Fibroblast of skin of abdomen (primary cell): ENCODE measurements at places on chromosomes 13 and 19.

DNA sequence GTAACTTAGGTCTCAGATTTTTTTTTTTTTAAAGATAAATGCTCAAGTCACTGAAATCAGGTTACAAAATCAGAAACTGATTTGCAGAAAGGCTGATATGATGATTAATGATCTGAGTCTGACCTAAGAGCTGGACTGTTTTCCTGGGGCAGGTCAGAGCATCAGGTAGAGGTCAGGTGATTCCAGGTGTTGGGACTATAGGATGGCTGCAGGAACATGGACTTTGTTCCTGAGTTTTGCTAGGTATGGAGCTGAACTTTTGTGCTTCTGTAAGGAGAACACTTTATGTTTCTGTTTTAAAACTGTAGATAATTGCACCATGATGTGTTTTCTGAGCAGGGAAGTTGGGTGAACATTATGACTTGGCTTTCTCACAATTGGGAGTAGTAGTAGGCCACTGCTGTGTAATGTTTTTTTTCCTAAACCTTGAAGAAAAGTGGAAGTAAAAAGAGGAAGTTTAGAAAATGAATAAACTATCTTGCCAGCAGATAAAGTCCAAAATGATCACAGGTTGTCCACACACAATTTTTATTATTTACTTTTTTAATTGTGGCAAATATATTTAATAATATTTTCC is 297.2 kb downstream of the DCT start:
- DNase-seq: no peak

GRCh38 chr13:49225223-49226042 is 5.3 kb downstream of the MLNR start:
- no peak for DNase-seq

- DNase-seq: peak; percentile 17
These were observed 831 bp downstream of the PGPEP1 start for GRCh38 chr19:18340990-18341868.

- DNase-seq: no peak
These were observed 5.9 kb downstream of the SHANK1 start for GRCh38 chr19:50713556-50714236.

DNA sequence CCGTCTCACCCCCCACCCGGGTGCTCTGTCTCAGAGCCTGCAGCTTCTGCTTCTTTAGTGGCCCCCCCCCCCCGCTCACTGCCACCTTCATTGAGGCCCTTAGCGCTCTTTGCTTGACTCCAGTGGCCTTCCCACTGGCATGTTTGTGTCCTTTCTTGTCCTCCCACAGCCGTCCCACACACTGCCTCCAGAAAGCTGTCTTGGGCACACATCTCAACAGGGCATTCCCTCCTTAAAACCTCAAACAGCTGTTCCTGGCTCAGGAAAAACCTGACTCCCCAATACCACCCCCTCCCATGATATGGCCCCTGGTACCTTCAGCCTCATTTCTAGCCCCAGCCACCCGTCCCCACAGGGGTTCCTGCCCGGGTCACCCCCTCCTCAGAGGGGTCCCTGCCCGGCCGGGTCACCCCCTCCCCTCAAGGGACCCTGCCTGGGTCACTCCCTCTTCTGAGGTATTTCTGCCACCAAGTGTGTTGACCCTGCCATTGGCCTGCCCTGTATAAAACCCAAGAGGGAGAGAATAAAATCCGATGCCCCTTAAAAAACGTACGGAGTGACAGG is 8.9 kb downstream of the B3GLCT start:
- no peak for DNase-seq

- no peak for DNase-seq
These were observed 38.3 kb downstream of the GPC6 start for GRCh38 chr13:93264876-93265275.

GRCh38 chr13:73849292-73849691 is 284.9 kb downstream of the KLF12 start:
- DNase-seq: peak; percentile 47

DNA sequence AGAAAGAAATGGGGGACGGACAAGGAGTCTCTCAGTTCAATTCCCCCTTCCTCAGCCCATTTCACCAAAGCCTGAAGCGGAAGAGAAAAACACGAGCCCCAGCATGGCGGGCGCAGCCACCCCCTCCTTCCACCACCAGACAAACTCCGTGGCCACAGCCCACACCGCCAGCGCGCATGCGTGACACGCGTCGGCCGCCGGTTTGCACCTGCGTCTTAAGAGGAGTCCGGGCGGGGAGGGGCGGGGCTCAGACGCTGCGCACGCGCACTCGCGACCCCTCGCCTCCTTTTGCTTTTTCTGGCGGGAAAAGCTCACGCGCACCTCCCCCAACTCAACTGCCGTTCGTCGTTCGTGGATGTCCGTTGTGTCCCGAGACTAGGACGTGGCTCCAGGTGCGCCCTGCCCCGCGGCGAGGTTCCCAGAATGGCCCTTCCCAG is at the start of gene KASH5:
TSS of gene KASH5 (plus strand) at position 314 of the 437 bp plus-strand sequence. CDS start 2,635 bp downstream, outside the sequence.
- DNase-seq: peak; percentile 36

GRCh38 chr13:80052286-80052685 is 288.6 kb downstream of the SPRY2 start:
- DNase-seq: no peak

- no peak for DNase-seq
These were observed 135.5 kb downstream of the KLF5 start for GRCh38 chr13:73194310-73194709.

- DNase-seq: no peak
These were observed 435.6 kb downstream of the PCDH9 start for GRCh38 chr13:66794340-66795031.

GRCh38 chr19:15448778-15449619 is 757 bp downstream of the WIZ start:
- peak; percentile 9 for DNase-seq

DNA sequence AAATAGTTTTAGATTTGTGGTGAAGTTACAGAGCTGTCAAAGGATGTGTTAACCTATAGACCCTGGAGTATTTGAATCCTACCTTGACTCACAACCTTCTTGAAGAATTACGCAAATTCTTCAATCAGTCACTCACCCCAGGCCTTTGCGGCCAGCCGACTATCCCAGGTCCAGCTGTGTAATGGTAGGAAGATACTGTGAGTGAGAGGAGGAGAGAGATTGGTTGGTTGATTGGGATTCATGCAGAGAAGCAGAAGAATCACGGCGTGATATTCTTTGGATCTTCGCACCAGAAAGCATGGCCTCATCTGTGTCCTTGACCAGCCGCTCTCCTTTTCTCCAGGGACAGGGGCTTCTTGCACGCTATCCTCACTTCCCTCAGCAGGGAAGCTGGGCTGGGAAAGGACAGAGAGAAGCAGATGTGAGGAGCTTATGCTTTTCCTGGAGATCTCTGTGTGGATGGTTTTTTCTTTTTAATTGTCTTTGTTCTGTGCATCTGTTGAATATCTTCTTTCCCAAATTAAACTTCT is 249.1 kb downstream of the GGACT start:
- no peak for DNase-seq

DNA sequence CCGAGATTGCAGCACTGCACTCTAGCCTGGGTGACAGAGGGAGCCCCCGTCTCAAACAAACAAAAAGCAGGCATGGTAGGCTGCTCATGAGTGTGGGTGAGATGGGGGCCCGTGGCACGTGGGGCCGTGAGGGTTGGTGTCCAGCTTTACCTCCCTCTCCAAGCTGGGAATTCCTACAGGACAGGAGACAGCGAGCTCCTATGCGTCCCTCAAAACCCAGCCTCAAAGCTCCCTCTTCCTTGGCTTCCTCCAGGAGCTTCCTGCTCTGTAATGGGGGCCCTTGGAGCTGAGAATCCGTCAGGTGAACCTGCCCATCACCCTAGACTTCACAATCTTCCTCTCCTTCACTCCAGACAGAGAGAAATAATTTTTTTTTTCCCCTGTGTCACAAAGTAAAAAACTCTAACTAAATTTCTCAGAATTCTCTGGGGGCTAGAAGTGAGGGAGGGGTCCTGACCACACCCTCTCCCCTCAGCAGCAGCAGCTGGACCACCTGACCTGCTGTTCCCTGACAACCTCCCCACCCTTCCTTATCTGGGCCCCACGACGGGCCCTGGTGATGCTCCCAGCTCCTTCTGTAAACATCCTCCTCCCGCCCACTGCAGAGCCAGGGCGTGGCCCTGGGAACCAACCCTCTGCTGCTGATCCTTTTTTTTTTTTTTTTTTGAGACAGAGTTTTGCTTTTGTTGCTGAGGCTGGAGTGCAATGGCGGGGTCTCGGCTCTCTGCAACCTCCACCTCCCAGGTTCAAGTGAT is 22.1 kb upstream of the WDR18 start:
- no peak for DNase-seq
